ENCODE measurements at places on chromosomes 16 and 17.
A peak's percentile ranks its signal among the peaks of the same experiment; 100 is the strongest.

- DNase-seq, result peak; percentile 22
Measured at GRCh38 chr16:30526137-30526822, at the start of gene ZNF768. Gene ZNF768 (minus strand): TSS chr16:30526566. CDS start chr16:30526413, 153 bp downstream.

DNA sequence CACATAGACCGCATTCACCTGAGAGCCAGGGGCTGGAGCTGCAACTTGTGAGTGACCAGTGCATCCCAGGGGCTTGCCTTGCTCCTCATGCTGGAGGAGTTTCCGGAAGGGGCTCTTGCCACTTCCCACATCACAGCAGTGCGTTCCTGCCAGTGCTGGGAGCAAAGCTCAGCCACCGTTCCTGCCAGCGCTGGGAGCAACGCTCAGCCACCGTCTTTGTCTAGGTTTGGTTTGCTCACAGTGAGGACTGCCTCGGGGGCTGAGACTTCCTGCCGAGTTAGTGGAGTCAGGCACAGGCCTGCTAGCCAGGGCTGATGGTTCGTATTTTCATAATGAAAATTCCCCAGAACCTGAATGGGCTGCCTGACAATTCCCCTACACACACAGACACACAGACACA lies 5.4 kb upstream of the CHRNE start:
- DNase-seq, result no peak

DNA sequence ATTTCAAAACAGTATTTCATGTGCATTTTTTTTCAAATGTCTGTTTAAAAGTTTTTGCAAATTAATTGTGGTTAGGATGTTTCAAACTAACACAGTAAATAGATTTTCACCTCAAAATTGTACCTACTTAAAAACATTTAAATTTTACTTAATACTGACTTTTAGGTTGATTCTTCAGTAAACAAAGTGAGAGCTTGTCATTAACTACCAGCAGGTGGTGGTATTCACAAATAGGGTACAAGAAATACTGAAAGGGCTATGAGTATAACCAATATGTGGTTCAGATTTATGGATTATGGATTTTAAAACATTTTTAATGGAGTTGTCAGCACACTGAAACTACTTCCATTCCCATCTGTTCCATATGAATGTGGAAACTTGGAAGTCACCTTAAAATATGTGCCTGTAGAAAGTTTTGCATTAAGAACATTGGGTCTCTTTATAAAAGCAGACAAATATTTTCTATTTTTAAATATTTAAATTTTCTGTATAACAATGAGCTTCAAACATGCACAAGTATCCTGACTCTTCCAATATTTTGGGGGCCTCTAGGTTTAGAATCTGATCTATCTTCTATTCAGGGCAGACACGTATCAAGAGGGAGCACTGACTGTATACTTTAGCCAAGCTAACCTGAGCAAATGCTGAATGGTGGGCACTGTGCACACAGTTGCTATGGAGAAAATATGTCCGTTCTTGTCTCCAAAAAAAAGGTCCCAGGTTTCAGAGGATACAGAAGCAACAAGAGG lies 155.6 kb downstream of the SNX11 start:
- DNase-seq, result no peak

DNA sequence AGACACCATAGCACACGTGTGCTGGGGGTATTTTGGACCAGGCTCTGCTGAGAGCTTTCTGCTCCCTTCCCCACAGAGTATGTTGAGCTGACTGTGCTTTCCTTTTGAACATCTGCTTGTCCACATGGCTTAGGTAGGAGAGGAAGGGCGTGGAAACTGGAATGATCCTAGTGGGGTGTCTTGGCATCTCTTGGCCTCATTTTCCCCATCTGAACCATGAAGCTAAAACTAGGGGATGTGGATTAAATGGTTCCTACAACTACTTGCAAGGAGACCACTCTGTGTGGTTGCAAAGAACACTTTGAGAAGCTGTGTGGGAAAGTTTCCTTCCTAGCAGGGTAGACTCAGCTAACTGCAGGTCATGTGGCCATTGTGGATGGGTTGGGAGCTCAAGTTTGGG lies 6.7 kb upstream of the NLRC5 start:
- no peak for DNase-seq

GRCh38 chr16:87266846-87267245 lies 50.3 kb downstream of the C16orf95 start:
- DNase-seq, result no peak
